ENCODE measurements at places on chromosomes 3 and 15.

DNA sequence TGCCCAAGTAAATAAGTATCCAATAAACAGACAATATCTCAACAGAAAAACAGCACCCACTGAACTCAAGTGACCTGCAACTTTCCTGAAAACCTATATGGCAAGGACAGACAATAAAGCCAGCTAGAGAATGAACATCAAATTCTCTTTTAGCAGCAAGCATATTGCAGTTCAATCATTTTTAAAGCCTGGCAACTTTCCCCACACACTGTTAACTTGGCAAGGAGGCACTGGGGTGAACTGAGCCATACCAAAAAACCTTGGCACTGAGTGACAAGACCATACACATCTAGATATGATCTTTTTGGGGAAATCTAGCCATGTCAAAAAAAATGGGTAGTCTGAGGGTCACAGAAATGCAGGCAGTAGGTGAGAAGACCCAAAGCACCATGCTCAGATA, 174.6 kb downstream of the STT3B start:
- no peak for DNase-seq

- no peak for DNase-seq
These were observed 70.3 kb upstream of the PRICKLE2 start for GRCh38 chr3:64295594-64295993.

GRCh38 chr3:129596194-129597086, 10.0 kb downstream of the PLXND1 start:
- no peak for DNase-seq

DNA sequence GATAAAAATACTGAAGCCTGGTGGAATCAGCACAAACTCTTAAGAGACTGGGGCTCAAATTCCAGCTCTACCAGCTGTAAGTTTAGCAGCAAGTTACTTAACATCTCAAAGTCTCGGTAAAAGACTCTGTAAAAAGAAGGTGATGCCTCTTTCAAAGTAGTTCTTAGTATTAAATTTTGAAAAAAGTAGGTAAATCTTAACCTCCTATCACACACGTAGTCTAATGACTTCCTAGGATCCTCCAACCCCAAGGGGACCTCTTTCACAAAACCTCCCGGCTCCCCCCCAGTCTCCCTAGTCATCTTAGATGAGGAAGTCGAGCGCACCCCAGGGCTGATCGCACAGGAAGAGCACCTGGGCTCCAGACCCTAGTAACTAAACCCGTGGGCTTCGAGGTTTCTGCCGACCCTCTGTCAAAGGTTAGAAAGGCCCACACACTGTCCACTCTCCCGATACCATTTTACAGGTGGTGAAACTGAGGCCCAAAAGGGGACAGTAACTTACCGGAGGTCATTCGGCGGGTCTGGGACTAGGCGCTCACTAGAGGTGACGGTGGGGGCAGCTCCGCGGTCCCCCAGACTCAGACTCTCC, 427 bp downstream of the MBD4 start:
- peak; percentile 16 for DNase-seq

DNA sequence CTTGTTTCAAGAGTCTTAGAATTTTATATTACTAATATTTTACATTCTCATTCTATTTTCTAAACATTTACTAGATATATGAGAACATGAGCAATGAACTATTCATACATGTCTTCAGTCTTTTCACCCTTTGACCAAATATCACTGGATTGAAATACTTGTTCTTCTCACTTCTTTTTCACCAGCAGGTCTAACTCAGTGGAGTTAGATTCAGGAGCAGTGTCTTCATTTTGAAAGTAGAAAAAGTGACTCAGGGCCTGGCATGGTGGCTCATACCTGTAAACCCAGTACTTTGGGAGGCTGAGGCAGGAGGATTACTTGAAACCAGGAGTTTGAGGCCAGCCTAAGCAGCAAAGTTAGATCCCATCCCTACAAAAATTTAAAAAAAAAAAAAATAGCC, 70.8 kb downstream of the USP13 start:
- DNase-seq, result no peak

GRCh38 chr3:72078676-72079368, 293.9 kb upstream of the PROK2 start:
- DNase-seq, result peak; percentile 24

DNA sequence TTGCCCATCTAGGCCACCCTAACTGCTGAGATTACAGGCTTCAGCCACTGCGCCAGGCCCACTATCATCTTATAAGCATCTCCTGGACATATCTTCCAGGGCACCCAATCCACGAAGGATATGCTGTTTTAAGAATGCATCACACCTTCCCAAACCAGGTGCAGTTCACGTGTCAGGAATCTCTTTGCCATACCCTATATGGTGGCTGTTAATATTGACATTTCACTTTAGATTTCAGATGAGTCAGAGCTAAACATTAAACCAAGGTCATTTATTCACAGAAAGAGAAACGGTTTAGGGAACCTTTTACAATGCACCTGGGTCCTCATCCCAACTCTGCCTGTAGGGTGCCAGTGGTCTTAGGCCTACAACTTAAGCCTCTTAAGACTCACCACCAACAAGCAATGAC, 85.7 kb downstream of the TBL1XR1 start:
- no peak for DNase-seq

- DNase-seq, result no peak
These were observed 87.3 kb upstream of the ROPN1 start for GRCh38 chr3:124078953-124079911.

- DNase-seq, result no peak
These were observed 81.5 kb upstream of the KCNAB1 start for GRCh38 chr3:156038869-156039268.

DNA sequence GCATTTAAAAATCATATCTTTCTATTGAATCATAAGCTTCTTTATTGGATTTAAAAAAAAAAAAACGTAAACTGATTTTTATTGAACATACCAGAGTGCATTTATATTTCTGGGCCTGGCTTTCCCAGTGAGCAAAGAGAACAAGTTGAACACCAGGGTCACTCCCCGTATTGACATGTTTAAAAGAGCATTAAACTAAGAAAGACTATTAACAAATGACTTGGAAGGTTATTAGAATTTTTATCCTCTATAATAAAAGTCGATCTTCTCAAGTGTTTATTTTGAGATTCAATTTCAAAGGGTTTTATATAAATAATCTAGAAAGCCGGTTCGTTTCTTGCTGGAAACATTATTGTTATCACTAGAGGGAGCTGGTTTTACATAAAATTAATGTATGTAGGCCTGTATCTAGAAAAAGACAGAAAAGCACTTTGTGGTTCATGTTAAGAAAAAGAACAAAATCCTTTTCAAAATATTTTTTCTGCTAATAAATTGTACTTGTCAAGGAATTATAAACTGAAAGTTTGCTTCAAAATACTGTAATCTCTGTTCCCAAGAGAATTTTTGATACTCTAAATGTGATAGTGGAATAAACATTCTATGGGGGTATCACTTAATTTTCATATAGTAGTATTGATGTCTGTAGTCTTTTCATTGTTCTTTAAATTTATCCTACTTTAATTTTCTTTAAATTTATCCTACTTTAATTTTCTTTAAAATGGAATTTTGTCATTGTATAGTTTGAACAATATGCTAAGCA, 321.8 kb upstream of the MME start:
- DNase-seq, result no peak

DNA sequence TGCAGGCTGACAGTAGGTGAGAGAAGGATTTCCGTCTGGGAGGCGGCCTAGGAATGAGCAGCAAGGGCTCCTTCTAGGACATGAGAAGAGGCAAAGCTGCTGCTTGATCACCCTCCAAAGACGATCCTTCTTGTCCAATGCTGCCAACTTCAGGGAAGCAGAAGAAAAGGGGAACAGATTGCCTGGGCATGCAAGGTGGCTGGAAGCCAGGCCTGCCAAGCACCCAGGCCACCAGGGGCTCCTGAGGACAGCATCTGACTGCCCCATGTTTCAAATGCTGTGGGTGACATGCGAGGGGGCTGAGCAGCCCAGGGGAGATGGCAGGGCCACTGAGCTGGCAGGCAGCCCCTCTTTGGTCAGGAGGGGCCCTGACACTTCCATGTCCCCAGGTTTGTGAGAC, 3.3 kb upstream of the GRIP2 start:
- DNase-seq, result no peak

DNA sequence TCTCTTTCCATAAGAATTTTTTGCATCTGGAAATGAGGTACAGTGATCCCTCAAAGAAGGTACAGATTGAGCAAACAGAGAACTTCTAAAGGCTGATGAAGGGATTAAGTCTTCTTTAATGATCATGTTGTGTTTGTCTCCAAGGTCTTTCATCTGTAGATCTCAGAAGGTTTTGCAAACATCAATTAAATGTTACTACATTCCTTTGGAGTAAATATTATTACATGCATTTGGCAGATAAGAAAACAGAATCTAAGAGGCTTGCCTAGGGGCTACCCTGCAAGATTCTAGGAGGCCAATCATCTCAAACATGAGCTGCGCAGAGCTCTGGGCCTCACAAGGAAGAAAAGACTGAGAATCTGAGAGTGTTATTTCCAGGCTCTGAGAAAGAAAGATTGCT, 70.9 kb upstream of the LPP start:
- DNase-seq, result no peak

DNA sequence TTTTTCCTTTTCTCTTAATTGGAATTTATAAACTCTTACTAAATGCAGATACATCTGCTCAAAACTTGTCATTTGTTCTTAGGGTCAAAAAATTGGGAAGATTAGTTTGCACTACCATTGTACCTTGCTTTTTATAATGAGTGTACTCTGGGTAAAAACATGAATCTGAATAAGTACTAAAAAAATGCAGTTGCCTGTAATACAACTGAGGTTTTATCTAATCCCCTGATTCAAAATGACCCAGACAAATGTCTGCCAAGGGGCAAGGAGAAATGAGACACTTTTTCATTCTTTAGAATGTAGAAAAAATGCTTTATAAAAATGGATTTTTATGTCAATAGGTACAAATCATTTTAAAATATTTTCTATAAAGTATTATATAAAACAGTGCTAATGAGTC, 42.4 kb downstream of the RASA2 start:
- DNase-seq, result no peak

GRCh38 chr3:122102191-122102935, 47.2 kb downstream of the CD86 start:
- DNase-seq, result no peak

DNA sequence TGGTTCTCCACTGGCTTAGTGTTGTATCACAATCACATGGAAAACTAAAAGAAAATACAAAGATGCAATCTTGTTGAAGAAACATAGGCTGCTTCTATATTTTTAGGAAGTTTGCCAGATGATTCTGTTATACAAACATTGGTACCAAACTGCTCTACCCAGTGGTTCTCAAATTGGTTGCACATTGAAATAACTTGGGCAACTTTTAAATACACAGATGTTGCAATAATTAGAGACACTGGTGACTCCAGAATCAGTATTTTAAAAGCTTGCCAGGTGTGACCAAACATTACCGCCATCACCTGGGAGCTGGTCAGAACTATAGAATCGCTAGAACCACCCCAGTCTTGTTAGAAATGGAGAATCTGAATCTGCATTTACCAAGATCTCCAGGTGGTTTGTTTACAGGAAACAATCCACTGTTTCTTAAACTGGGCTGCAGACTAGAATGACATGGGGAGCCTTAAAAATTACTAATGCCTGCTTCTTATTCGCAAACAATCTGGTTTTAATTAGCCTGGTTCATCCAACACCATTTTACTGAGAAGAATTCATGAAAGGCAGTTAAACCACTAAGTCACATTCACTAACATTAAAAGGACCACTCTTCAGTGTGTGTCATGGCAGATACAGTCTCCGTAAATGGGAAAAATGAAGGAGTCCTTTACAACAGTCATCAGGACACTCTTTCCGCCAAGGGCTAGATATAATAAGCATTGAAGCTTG, 76.5 kb downstream of the ACAP2 start:
- no peak for DNase-seq

DNA sequence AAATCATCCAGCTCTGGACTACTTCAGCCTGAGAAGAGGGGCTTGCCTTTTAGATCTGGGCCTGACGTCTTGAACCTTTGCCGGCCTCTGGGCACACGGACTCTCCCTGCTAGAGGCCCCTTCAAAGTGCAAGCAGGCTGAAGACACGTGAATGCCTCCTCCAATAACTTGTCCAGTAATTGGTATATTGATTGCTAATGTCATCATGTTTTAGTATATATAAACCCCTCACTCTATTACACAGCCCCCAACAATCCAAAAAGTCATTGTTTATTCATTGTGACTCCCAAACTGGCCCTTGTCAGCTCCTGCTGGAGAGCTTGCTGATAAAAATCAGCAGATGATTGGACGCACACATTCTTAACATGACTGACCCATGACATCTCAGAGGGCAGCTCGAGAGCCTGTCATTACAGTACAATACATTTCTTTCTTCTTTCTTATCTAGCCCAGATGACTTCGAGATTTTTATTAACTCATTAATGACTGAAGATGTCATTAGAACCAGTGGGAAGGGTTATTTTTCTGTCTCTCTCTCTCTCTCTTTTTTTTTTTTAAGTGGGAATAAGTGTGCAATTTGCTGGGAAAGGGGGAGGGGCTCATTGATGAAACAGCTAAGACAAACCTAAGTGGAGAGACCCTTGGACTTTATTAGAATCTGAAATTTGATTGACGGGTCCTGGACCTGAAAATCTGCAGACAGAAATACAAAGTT, 65.5 kb upstream of the NR2F2 start:
- DNase-seq, result no peak

- DNase-seq, result no peak
These were observed 297.9 kb downstream of the RYR3 start for GRCh38 chr15:33608714-33609113.

- DNase-seq, result no peak
These were observed 33.5 kb downstream of the ESYT3 start for GRCh38 chr3:138467931-138468330.

DNA sequence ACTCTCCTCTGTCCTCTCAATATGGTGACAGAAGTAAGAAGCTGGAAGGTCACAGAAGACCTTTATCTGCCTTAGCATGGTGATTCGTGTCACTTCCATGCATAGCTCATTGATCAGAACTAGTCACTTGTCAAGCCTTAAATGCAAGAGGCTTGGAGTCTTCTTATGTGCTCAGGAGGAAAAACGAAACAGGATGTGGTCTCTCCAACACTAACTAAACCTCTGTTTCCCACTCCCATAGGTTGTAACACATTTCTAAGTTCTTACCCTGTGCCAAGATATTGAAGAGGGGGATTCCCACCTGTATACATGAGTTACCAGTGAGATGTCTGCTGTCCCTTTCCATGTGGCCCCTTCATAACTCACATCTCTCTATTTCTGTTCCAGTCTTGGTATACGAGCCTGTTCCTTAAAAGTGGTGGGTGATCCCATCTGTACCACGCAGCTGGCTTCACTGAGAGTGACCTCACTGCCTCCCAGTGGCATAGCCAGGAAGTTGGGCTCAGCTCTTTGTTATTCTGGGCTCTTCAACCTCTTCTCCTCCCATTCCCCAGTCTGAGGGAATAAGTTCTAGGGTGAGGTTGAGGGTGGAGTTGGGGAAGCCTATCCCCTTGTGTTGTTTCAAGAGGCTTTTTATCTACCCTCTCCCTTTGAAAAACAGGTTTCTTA, 203.2 kb upstream of the PPP2R3A start:
- DNase-seq, result no peak

GRCh38 chr3:107184375-107184774, 192.9 kb upstream of the CCDC54 start:
- no peak for DNase-seq

Measured in T-helper 2 cell (primary cell).